Left renal cortex interstitium (tissue), 4 donors: ENCODE measurements at places on chromosomes 1 and 21. TPM values are rescaled to one million over a fixed set of nuclear protein-coding genes. Genes with fewer than 3 reads are reported as not detected.

KIRREL1 gene
- 186 TPM for polyA plus RNA-seq

ZNF593OS gene
- 1.4 TPM for polyA plus RNA-seq

LRRC42 gene
- 38.8 TPM for polyA plus RNA-seq

LIN9 gene
- 10.4 TPM for polyA plus RNA-seq

S100A8 gene
- 4.4 TPM for polyA plus RNA-seq

ZBTB40 gene
- 24.3 TPM for polyA plus RNA-seq

HDAC1 gene
- polyA plus RNA-seq, result 173 TPM

GRHL3 gene
- 2.7 TPM for polyA plus RNA-seq

KRTAP12-2 gene
- polyA plus RNA-seq, result not detected

KRTAP13-2 gene
- polyA plus RNA-seq, result not detected

CATSPERE gene
- polyA plus RNA-seq, result 2.9 TPM

TNFRSF14 gene
- 20.4 TPM for polyA plus RNA-seq

SEMA6C gene
- polyA plus RNA-seq, result 23.9 TPM

PPCS gene
- 88.1 TPM for polyA plus RNA-seq
